SJSA1 (cell line): ENCODE measurements at places on chromosomes 5 and 9. TPM values are rescaled to one million over a fixed set of nuclear protein-coding genes. Genes with fewer than 3 reads are reported as not detected.
A peak's percentile ranks its signal among the peaks of the same experiment; 100 is the strongest.

The NR2F1-AS1 gene
- total RNA-seq: 6.0 and 9.2 TPM in 2 replicates

The PLEKHG4B gene
- 0.03 and 0.34 TPM in 2 replicates for total RNA-seq

The ANKRD18B gene
- not detected in 2 replicates for total RNA-seq

The TRIO gene
- total RNA-seq: 62.2 and 99.6 TPM in 2 replicates

DNA sequence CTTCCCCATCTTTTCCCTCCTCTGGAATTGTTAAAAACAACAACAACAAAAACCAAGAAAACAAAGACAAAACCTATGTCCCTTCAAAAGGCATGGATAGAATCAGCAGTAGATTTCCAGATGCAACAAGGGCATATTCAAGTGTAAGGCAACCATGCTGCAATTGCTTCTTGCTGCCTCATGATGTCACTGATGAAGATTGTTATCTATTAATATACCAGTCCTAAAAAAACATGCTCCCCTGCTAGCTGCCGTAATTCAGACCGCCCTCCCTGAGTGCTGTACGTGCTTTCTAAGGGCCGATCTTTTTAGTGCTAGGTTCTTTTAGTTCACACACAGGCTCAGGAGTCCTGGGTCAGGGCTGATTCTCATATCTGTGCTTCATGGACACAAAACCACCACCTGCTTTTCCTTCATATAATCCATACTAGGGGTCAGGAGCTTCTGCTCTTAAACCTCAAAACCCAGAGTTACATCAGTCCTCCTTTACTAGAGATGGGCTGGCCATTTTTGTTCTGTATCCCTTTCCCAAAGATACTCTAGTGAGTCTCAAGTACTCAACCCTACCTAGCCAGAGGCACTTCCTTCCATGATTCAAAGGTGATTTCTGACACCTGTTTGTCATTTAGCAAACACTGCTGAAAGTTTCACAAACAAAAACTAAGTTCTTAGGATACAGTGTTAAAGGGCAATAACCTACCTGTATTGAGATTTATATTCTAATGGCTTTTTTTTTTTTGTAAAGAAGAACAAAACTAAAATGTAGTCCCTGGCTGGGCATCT, 82.1 kb downstream of the GIN1 start:
- no peak for DNase-seq

- no peak for DNase-seq
Measured at GRCh38 chr9:134460206-134460605, 134.0 kb downstream of the RXRA start.

DNA sequence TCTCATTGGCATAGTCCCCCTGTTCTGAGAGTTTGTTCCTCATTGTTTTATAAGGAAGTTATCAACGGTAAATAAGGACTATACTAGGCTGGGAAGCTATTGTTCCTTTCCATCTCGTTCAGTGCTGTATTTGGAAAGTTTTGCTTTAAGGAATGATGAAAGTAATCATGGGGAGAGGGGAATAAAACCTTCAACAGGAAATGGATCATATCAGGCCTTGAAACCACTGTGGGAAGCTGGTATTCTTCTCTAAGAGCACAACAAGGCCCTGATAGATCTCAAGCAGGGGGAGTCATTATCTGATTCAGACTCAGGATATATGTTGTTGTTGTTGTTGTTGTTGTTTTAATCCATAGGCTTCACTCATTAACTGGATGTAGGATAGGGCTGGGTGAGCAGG, 474.5 kb downstream of the ENC1 start:
- peak; percentile 25 for DNase-seq

DNA sequence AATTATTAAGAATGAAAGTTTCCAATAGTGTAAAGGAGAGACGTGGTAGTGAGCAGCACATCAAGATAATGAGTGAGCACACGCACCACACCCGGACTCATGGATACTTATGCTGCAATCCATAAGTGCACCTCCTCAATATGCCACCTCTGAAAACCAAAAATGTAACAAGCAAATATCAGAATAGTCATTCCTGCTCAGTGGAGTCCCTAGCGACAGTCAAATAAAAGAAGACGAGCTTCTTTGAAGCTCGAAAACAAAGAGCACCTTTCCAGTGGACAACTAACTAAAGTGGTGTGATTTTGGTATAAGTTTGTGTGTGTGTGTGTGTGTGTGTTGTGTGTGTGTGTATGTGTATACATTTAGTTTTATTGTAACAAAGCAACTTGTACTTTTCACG, 241.3 kb downstream of the DEPDC1B start:
- no peak for DNase-seq

DNA sequence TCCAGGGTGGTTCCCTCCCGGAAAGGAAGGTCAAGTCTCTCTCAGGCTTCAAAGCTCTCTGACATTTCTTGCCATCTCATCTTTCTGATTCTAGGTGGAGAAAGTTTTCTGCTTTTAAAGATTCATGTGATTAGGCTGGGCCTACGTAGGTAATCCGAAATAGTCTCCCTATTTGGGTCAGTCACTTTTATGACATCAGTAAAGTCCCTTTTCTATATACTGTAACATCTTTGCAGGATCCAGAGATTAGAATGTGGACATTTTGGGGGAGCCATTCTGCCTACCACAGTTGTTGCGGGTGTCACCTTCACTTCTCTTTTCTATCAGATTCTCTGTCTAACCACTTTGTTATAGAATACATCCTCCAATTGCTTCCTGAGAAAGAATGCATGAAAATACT, 1.9 kb upstream of the RNF180 start:
- DNase-seq: no peak

GRCh38 chr5:55702598-55703345, 9.4 kb downstream of the SLC38A9 start:
- no peak for DNase-seq

GRCh38 chr5:177476531-177477233, 3.2 kb upstream of the DBN1 start:
- DNase-seq: peak; percentile 77

DNA sequence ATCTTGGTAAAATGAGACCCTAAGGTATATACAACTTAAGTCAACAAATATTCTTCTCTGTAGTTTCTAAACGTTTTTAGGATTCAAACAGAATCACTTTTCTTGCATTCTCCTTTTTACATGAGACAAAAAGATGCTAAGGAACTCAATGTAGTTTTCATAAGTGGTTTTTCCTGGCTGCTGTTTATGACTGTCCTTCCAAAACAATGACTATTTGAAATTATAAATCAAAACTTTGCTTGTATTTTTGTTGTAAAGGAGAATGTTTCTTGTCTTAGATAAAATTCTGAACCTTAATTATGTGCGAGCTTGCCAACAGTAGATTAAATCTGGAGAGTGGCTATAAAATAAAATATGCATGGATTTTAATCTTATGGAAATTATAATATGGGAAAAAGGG, 53.8 kb downstream of the GRIN3A start:
- no peak for DNase-seq

- no peak for DNase-seq
Measured at GRCh38 chr9:118401546-118401945, 697.3 kb downstream of the TLR4 start.

DNA sequence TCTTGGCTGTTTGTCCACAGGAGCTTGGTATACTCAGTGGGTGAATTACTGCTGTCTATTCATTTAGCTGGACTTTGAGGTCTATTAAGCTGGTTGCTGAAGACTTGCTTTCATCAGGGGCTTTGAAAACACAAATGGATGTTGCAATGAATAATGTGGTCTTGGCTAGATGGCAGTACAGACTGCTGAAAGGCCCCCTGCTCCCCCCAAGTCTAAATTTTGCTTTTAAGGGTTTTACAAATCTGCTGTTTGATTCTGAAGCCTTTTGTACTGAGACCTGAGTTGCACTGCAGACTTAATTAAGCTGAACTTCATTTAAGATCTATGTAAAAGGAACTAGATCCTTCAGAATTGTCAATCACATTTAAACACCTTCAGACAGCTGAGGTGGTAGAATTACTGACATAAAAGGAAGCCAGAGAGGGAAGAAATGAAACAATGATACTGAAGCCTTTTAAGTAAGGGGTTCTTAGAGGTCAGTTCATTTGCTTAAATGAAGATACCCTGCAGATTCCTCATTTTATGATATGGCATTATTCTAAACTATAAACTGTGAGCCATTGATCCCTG, 37.3 kb downstream of the KCTD16 start:
- DNase-seq: no peak

DNA sequence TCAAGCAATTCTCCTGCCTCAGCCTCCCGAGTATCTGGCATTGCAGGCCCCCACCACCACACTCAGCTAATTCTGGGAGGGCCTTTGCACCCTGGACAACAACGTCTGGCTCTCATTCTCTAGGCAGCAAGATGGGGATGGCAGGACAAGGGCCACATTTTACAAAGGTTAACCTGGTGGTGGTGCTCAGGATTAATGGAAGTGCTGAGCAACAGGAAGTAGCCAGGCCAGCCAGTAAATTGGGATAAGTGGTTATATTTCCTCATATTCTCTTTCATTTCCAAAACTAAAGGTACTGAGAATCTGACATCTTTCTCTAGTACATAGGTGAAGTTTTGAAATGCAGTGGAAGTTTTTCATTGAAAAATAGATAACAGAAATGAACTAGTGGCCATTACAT, 24.7 kb upstream of the ASPN start:
- DNase-seq: no peak

DNA sequence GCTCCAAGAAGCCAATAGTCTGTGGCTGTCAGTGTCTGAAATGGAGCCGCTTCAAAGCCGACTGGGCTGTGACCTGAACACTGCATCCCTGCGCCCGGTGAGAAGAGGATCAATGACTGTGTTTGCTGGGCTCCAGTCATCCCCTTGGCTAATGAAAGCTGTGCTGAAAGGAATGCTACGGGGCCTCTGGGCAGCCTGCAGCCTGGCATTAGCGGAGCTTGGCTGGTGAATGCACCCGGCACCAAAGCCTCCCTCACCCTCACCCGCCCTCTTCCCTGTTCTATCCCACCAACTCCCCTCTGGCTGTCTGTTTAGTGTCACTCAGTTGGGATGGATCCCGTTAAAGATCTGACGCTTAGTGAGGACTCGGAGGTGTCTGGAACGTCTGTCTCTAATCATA, 355.3 kb downstream of the BNC2 start:
- DNase-seq: no peak

DNA sequence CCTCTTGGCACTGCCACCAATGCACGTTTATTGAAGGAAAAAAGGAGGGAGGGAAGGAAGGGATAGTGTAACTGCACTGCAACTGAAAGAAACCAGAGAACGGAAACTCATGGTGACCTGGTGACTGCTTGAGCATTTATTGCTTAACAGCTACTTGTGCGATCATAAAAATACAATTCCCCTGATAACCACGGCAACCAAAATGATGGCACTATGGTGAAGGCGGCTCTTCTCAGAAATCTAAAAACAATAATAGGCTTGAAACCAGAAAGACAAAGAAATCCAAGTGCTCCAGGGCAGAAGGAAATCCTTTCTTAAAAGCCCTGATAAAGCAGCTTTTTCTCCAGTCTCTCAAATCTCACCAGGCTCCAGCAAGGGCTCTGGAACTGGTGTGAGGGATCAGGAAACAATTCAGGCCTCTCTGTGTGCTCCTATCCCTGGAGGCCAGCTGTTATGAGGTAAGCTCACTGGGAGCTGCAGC, 1.9 kb downstream of the FBXO10 start:
- no peak for DNase-seq

DNA sequence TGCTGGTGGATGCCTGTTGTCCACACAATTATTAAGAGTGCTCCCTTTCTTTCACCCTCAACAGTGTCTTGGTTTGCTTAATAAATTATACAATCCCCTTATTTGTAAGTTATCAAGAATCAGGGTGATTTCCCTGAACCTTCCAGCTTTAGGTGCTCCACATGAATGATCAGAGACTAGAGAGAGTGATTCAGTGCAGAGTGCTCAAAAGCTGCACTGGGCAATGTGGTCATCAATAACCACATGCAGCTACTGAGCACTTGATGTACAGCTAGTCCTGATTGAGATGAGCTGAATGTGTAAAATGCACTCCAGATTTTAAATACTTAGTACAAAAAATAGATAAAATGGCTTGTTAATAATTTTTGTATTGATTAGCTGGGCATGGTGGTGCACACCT, 76.8 kb upstream of the TRIO start:
- DNase-seq: no peak

DNA sequence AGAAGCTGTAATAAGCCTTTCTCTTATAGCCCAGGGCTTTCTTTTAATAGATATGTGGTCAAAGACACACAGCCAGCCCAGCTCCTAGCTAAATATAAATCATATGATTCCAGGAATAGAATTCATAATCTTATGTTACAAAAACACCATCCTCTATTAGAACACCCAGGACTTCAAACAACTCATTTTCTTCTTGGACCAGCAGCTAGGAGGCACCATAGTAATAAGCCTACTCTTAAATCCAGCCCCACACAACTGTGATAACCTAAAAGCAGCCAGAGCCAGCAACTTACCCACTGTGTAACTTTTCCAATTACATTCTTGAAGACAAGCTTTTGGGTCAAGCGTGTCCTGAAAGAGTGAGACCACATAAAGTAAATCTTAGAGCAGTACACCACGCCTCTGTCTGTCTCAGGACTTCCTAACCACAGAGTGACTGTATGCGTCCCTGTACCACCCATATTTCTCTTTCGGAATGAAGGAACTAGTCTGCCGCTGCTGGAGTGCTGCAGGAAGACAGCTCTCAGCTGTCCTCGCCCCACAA, 223.8 kb downstream of the TLE1 start:
- DNase-seq: peak; percentile 44

- peak; percentile 37 for DNase-seq
Measured at GRCh38 chr5:178404987-178405386, 172.4 kb upstream of the PHYKPL start.

- DNase-seq: peak; percentile 76
Measured at GRCh38 chr5:151741678-151742423, 16.6 kb downstream of the ATOX1 start.

GRCh38 chr9:30697958-30698357, 1686.5 kb upstream of the ACO1 start:
- DNase-seq: no peak

DNA sequence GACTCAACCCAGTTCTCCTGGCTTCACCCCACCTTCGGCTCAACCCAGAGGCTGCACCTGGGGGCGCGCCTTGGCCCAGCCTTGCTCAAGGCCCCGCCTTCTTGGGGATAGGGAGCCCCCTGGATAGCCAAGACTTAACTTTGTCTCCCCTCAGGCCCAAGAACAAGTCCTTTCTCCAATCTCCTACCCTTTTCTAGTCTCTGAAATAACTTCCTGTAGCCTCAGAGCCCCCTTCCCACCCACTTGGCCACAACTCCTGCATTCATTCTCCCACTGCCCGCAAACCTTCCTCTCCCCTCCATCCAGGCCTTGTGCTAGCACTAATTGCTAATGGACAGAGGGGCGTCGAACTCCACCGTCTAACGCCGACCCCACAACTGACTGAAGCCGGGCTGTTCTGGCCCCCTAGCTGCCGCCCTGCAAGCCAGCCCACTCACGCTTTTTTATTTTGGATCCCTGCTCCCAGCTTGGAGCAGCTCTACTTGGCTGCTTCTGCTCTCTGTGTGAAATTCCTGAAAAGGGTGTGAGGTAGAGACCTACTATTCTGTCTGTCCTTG, 579 bp upstream of the ASTN2 start:
- DNase-seq: no peak

- DNase-seq: peak; percentile 63
Measured at GRCh38 chr5:36575361-36575781, 31.0 kb upstream of the SLC1A3 start.
